Stimulated activated CD4-positive, alpha-beta T cell treated with anti-CD3 and anti-CD28 coated beads, Interleukin-15, amount 100 ng/mL, for 48 hours (primary cell): ENCODE measurements at places on chromosomes 2 and 18.

- DNase-seq, result no peak
These were observed 147.4 kb downstream of the MEIS1 start for GRCh38 chr2:66582104-66582986.

DNA sequence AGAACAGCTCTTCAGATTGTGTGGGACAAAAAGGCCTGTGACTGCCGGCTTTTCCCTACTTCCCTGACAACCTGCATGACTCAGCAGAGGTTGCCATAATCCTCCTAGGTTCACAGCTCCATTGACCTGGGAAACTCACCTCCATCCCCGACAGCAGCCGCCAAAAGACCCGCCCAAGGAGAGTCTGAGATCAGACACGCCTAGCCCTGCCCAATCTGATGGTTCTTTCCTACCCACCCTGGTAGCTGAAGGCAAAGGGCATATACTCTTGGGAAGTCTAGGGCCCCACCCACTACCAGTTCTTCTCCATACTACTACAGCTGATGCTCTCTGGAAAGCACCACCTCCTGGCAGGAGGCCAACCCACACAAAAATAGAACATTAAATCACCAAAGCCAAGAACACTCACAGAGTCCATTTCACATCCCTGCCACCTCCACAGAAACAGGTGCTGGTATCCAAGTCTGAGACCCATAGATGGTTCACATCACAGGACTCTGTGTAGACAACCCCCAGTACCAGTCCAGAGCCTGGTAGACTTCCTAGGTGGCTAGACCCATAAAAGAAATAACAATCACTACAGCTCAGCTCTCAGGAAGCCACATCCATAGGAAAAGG, 140.6 kb downstream of the NETO1 start:
- DNase-seq, result no peak

GRCh38 chr2:129702416-129703176, 276.9 kb upstream of the RAB6C start:
- no peak for DNase-seq

DNA sequence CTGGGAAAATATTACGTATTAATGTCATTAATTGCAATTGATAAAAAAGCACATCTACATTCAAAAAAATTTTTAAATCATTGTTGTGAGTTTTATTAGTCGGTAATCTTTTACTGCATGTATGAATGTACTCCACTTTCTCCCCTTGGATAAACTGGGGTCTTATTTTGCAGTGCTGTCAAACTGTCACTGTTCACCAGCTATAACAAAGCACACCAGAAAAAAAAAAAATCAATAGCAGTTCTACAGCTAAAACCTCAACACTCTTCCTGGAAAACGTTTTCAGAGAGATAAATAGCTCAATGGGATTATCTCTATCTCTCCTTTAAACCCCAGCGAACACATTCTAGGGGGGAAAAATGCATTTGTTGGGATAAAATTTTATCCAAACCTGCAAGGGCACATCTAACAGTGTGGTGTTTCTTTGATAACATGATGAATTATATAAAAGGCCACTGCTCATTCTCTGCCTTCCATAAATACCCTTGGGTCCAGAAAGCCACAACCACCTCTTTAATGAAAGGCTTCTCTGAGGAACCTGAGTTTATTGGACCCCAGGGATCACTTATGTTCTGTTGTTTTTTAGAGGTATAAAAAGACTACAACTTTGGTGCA, 219.9 kb downstream of the CDH20 start:
- DNase-seq, result no peak

DNA sequence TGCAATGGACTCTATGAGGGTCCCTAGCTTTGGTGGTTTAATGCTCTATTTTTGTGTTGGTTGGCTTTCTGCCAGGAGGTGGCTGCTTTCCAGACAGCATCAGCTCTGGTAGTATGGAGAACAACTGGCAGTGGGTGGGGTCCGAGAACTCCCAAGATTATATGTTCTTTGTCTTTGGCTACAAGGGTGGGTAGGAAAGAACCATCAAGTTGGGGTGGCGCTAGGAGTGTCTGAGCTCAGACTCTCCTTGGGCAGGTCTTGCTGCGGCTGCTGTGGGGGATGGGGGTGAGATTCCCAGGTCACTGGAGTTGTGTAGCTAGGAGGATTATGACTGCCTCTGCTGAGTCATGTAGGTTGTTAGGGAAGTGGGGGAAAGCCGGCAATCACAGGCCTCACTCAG, 976.1 kb upstream of the GYPC start:
- DNase-seq, result no peak

GRCh38 chr2:127857265-127857808, 618 bp downstream of the POLR2D start:
- DNase-seq, result no peak

DNA sequence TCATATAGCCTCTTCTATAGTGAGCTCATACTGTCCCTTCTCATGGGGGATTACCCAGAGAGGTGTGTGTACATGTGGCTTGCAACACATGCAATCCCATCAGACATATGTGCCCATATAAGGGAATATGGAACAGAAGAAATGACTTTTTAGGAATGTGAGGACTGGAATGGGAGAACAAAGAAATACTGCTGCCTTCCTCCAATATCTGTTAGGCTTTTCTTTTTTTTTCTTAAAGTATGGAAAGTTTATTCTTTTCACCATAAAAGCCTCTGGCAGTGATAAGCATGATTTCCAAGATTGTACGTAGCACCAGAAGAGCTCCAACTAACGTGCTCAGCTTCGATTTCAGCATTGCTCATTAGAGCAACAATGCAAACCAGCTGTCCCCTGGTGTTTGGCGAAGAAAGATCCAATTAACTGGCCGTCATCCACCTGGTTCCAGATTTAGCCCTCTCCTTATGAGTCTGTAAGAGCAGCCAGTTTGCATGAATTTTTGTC, 113.6 kb downstream of the ADCYAP1 start:
- DNase-seq, result no peak

GRCh38 chr2:162063899-162064298, 10.1 kb downstream of the DPP4 start:
- no peak for DNase-seq
